Activated CD4-positive, alpha-beta memory T cell treated with anti-CD3 and anti-CD28 coated beads for 36 hours (primary cell): ENCODE measurements at places on chromosomes 1 and 21. TPM values are rescaled to one million over a fixed set of nuclear protein-coding genes. Genes with fewer than 3 reads are reported as not detected.

The CD101 gene
- total RNA-seq: 0.19 TPM

The ATP5PO gene
- total RNA-seq: 210 TPM

The GNAT2 gene
- total RNA-seq: 0.31 TPM

DNA sequence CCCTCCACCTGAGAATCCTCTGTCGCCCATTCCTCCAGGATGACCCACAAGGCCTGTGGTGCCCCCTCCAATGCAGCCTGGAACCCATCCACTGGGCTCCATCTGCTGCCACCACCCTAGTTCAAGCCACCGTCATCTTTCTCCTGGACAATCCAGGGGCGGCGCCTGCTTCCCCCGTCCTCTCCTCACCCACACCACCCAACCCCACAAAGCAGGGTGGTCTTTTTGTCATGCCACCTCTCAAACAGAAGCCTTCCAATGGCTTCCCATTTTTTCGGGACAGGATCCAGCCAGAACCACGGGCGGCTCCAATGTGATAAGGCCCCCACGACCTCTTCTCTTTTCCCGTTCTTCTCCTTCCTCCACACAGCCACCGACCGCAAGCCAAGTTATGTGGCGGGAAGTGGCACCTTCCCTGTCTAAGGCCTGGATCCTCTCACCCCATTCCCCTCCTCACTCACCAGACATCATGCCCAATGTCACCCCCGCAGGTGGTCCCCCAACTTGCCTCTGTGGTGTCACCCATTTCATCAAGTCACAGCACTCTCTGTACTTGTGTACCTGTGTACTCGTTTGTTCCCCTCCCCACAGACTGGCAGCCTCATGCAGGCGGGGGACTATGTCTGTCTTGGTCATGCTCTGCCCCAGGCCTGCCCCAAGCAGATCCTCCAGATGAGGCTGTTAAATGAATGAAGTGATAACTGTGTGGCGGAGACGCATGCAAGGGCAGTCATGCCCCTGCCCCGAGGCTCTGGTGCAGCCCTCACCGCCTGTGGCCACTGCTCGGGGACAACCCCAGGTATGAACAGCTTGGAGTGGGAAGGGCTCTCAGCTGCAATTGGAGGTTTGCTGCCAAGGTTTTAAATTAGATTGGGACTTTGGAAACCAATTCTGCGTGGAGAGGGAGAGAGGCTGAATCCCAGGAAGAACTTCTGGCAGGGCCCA, 11.0 kb downstream of the UBXN11 start:
- no peak for DNase-seq

- DNase-seq: no peak
These were observed 305.9 kb upstream of the ADGRL4 start for GRCh38 chr1:79312438-79312837.
